ENCODE measurements at places on chromosomes 7 and 10.
A peak's percentile ranks its signal among the peaks of the same experiment; 100 is the strongest.

GRCh38 chr7:15327001-15327400 is 234.8 kb downstream of the AGMO start:
- H3K27ac ChIP-seq, result no peak overlapping the region
- no peak overlapping the region for H3K4me3 ChIP-seq

GRCh38 chr10:62095181-62096122 is 173.2 kb downstream of the RTKN2 start:
- DNase-seq, result no peak
- H3K4me1 ChIP-seq, result no peaks in the 10 kb centered on the region
- no peak overlapping the region for H3K27ac ChIP-seq
- H3K4me3 ChIP-seq, result no peak overlapping the region
- H3K36me3 ChIP-seq, result peaks cover 28% of the 10 kb centered on the region

- no peak overlapping the region for H3K4me3 ChIP-seq
- DNase-seq, result no peak
- no peaks in the 10 kb centered on the region for H3K36me3 ChIP-seq
Observed at GRCh38 chr7:152975076-152975475, 215.5 kb downstream of the ACTR3B start.

DNA sequence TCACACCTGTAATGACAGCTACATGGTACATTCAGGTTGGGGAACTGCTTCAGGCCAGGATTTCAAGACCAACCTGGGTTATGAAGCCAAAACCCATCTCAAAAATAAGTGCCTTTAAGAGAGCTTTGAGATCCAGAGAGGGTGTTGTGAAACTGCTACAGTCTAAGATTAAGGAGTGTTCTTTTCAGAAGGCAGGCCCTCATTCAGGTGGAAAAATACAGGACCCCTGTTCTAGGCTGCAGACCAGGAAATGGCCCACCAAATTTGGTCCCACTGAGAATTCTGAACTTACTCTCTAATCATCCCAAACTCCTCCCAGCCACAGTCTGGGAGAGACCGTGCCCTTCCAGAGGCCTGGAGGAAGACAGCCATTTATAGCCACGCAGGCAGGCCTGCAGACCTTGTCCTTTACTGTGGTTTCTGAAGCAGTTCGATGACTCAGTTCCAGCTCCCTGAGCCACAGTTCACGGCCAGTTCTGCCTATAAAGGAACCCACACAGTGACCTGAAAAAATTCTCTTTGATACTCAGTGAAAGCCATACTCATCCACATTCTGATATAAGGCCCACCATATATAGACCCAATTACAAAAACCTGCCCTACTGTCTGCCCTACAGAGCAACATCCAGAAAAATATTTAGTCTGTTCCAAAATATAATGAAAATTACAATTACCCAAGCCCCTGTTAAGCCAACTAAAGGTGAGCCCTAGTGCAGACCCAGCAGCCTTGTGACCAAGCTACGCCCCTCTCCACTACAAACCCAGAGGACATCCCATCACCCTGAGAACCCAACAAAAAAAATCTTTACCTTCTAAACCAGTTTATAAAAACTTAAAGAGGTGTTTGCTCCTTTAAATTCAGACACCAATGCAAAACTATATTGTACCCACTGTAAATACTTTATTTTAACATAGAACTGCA is 21.2 kb downstream of the ZNF680 start:
- H3K4me3 ChIP-seq, result no peak overlapping the region
- H3K27ac ChIP-seq, result no peak overlapping the region
- H3K27me3 ChIP-seq, result no peaks in the 10 kb centered on the region
- H3K36me3 ChIP-seq, result no peaks in the 10 kb centered on the region

GRCh38 chr7:73668103-73668885 is 663 bp downstream of the VPS37D start:
- peaks cover 5% of the 10 kb centered on the region for H3K4me1 ChIP-seq
- no peak overlapping the region for H3K27ac ChIP-seq
- no peak overlapping the region for H3K4me3 ChIP-seq
- no peaks in the 10 kb centered on the region for H3K36me3 ChIP-seq
- DNase-seq, result no peak

DNA sequence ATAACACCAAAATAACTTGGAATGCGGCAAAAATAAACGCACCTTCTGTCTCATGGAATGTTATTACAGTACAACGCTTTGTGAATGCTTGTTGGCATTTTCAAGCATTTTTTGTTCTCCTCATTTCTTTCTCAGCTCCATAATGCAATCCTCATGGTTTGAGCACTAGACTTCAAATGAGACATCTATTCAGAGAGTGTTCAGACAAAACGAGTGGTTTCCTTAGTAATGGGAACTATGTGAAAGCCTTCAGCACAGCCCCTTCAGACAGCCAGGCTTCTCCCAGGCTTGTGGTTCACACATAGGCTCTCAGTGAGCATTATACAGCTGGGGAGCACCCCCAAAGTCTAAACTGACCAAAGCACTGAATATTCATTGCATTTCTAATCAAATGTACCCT is 8.6 kb upstream of the LRRN3 start:
- H3K36me3 ChIP-seq, result no peaks in the 10 kb centered on the region
- no peaks in the 10 kb centered on the region for H3K27me3 ChIP-seq
- H3K27ac ChIP-seq, result peak overlapping the region; percentile 70
- H3K4me3 ChIP-seq, result no peak overlapping the region
- no peak for DNase-seq

DNA sequence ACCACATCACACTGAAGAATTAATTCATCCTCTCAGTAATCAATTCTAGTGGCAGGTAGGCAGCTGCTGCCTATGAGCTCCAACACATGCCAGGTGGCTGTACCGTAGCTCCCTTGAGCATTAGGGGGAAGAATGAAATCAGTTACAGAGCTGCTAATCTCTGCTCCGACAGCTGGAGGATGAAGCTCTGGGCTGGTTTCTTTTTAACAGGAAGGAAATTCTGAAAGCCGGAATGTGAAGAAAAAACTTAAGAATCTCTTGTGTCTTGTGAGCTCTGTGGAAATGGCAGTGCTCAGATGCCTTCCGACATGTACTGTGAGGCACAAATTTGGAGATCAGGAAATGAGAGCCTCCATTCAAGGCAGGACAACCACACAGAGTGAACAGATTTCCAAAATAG is 2.8 kb upstream of the AHCYL2 start:
- H3K27me3 ChIP-seq, result no peaks in the 10 kb centered on the region
- peak overlapping the region; percentile 10 for H3K4me3 ChIP-seq
- peak; percentile 29 for DNase-seq
- peak overlapping the region; percentile 50 for H3K27ac ChIP-seq
- H3K36me3 ChIP-seq, result no peaks in the 10 kb centered on the region

GRCh38 chr7:111990643-111991042 is 215.6 kb downstream of the DOCK4 start:
- no peak overlapping the region for H3K27ac ChIP-seq
- H3K27me3 ChIP-seq, result no peaks in the 10 kb centered on the region
- no peak for DNase-seq
- H3K4me1 ChIP-seq, result no peaks in the 10 kb centered on the region
- no peaks in the 10 kb centered on the region for H3K36me3 ChIP-seq

DNA sequence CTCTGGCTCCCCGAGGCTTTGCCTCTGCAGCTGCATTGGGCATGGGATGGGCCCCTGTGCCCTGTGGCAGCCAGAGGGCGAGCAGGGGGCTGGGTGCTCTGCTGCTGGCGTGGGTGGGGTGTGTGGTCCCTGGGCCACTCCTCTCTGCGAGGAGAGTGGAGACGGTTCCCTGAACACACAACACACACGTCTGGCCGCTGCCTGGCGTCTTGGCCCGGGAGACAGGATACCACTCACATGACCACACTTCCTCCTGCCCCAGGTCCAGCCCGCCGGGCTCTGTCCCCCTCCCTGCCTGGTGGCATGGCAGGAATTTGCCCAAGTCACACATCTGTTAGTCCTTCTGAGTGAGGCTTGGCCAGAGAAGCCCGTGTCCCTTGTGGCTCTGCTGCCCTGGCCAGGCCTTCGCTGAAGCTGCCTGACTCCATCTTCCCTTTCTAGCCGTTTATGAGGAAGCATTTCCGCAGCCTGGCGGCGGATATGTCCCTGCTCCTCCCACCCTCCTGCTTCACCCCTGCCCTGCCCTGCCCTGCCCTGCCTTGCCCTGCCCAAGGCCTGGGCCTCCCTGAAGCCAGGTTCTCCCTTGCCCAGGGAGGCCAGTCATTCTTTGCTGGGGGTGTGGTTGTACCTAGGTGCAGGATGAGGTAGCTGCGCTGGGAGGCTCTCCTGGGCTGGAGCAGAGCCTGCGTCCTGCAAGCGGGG is 3.0 kb downstream of the BRI3 start:
- peak overlapping the region; percentile 47 for H3K27ac ChIP-seq
- no peak for DNase-seq
- no peaks in the 10 kb centered on the region for H3K27me3 ChIP-seq
- peaks cover 30% of the 10 kb centered on the region for H3K4me1 ChIP-seq
- no peak overlapping the region for H3K4me3 ChIP-seq
